ENCODE measurements at places on chromosomes 6 and 20. TPM values are rescaled to one million over a fixed set of nuclear protein-coding genes. Genes with fewer than 3 reads are reported as not detected.

Gene SH3BGRL2
- 34.4 TPM for polyA plus RNA-seq

Gene RAMACL
- not detected for polyA plus RNA-seq

Gene SIRPD
- not detected for polyA plus RNA-seq

Gene SPATS1
- not detected for polyA plus RNA-seq

Gene PMEPA1
- 43.8 TPM for polyA plus RNA-seq

Gene CPNE1
- polyA plus RNA-seq, result 337 TPM
